ENCODE measurements at places on chromosomes 16 and 17.
A peak's percentile ranks its signal among the peaks of the same experiment; 100 is the strongest.

- no peak for DNase-seq
Observed at GRCh38 chr17:4004517-4005295, 40.5 kb upstream of the ATP2A3 start.

DNA sequence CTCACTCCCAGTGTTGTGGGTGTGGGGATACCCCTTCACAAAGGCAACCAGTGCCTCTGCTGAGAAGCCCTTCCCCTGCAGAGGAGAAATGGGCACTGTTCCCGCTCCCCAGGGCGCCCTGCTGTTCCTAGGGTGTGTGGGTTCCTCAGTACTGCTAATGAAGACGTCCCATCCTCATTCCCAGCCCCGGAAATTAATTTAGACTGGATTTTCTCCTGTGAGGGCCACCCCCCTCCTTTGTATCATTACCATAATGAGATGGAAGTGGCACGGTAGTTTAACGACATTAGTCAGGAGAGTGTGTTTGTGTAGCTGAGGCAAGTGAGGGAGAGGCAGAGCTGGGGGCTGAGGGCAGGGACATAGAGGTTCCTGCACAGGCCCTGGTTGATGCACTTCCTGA is 53.2 kb downstream of the PIPOX start:
- DNase-seq: no peak

DNA sequence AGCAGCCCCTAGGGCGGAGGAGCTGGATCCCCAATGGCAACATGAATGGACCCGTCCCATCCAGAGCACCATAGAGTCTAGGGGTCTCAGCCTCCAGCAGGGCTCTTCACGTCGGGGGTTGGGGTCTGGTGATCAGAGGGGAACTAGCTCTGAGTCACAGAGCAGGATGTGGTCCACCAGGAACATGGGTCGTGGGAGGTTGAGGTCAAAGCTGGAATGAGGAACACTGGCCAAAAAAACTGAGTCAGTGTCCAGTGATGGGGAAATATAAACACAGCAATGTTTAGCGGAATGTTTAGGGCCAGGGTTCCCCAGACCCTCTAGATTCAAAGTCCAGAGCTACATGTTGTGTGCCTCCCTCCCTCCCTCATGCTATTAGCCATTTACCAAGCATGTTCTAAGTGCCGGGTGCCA is 79.1 kb upstream of the C16orf82 start:
- peak; percentile 48 for DNase-seq

GRCh38 chr17:64572682-64573154 is 65.9 kb downstream of the CEP95 start:
- DNase-seq: no peak

DNA sequence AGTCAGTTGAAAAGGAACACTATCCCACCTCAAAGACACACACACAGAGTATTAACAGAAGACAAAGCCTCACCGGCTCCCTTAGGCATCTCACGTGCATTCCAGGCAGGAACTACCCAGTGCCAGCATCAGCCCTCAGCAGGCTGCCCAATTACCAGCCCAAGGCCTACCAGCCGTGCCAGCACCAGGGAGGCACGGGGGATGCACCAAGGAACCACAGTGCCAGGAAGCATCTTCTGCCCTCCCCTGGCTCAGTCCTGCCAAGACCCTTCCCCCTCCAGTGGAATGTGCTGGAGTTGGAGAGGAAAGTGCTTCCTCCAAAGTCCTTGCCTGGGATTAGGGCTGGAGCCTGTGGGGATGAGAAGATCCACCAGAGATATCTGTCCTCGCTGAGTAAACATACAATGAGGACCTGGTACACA is 11.0 kb upstream of the KRT19 start:
- no peak for DNase-seq

- DNase-seq: no peak
Observed at GRCh38 chr17:1029922-1030644, 33.2 kb downstream of the TIMM22 start.

DNA sequence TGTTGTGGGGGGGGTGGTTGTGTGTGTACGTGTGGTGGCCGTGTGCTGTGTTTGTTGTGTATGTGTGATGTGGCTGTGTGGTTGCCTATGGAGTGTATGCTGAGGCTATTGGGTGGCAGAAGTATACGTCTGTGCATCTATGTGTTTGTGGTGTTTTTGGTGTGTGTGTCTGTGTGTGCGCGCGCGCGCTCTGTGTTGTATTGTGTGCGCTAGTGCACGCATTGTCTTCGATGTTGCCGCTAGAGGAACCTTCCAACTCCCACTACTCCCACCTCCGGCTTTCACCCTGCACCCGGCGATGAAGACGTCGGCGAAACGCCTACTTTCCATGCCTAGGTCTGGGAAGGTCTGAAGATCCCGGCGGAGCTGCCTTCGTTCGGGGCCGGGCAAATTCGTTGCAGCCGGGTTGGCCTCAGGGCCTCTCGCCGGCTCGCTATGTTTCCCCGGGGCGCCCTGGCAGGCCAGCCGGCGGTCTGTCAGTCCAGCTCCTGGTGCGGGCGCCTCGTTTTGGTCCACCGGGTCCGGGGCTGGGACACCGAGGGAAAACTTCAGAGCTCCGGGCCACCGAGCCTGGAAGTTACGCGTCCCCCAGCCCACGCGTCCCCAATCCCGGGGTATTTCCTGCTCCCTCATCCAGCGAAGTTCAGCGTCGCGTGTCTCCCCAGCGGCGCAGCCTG is 5.2 kb upstream of the DLX4 start:
- no peak for DNase-seq

- peak; percentile 27 for DNase-seq
Observed at GRCh38 chr16:85888405-85889331, 10.3 kb upstream of the IRF8 start.

DNA sequence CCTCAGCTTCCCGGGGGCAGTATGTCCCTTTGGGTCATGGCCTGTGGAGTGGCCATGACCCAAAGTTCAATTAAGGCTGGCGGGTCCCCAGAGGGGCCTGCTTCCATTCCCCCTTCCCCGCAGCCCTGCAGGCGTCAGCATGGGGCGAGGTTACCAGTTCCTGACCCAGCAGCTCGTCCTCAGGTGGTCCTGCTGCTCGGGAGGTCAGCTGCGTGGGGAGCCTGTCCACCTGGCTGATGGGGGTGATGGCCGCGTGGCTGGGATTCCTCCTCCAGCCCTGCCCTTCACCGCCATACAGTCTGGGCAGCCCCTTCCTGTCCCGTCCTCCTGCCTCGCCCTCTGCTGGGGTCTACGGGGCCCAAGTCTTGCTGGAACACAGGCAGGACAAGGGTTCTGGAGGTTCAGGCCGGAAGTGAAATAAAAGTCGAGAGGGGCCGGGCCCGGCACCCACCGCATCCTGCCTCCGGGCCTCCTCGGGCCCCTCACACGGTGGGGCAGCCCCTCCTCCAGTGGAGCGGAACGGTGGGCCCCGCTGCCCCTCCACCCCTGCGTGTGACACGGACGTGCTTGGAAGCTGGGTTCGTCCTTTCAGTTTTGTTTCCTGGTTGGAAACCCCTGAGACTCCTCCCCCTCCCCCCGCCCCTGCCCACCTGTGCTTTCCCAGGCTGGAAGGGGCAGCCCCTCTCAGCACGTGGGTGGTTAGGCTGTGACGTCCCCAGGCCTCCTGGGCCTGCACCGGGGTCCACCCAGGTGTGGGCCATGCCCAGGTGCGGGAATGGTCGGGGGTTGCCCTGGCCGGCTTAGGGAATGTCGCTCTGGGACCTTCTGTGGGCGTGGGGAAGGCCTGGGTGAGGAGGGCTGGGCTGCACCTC is 6.8 kb downstream of the UBALD2 start:
- DNase-seq: no peak
